ENCODE measurements at places on chromosomes 5 and 9.

DNA sequence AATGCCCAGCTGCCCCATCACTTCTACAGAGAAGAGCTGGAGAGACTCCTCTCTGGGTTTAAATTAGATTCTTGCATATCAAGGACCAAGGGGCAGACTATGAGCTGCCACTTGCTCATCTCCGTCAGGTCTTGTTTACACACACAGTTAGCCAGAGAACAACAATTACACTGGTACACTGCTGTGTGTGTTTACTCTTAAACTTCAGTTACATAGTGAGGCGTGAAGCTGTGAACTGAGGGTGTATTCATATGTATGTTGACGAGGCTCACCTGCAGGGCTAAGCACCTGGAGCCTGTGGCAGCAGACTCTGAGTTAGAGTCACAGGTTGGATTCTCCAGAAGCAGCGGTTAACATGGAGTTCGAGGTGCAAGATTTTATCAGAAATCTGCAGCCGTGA is 155.4 kb upstream of the ANKH start:
- no peak for DNase-seq

DNA sequence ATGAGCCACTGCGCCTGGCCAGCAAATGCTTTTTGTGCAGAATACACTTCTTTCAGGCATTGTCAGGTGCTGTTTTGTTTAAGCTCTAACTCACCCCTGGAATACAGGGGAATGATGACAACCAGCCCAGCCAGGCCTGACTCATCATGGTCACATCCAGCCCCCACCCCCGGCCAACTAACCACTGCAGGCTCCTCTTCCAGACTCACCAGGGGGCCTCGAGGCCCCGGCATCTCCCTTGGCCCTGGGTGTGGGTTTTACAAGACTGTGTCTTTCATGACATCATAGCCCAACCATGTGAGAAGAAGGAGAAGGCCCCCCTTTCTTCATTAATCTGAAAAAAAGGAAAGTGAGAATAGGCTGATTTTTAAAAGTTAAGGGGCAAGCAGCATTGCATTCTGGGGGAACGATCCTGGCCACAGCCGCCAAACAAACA is 35.5 kb downstream of the OLFML2A start:
- DNase-seq: no peak

- no peak for DNase-seq
Observed at GRCh38 chr5:126274763-126275125, 148.5 kb upstream of the GRAMD2B start.

DNA sequence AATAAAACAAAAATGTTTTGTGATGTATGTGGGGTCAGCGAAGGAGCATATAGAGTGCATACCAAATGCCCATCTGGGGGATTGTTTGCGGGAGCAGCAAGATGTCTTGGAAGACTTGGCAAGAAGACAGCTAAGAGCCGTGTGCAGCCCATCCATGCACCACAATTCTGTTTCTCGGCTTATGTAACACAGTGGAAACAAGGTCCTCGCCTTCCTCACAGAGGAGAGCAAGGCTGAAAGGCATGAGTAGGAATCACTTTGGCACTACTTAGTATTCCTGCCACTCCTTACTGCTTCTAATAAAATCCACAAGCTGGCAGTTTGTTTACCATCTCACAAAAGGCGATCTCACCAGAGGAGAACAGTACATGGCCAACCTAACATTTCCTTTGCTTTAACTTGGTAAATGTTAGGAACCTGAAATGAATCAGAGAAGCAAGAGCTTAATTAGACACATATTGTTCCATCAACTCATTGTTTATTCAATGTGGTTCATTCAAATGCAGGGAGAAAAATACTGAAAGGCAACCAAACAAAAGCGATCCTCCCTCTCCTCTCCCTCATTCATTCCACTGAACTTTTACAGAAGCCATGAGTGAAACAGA is 648.1 kb downstream of the ACTL7B start:
- no peak for DNase-seq

DNA sequence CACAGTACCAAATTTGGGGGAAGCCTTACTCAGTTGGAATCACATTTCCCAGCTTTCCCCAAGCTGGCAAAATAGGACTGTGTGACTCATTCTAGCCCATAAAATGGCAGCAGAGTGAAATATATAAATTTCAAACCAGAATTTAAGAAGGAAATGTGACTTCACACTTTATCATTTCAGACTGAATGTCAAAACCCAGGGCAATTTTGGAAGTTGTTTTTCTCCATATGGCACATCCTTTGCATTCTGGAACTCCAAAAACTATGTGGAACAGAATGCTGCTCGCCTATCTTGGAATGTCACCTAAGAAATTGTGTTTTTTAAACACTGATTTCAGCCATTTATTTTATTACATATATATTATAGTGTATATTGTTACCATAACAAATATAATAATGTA is 424.7 kb upstream of the ST8SIA4 start:
- no peak for DNase-seq

DNA sequence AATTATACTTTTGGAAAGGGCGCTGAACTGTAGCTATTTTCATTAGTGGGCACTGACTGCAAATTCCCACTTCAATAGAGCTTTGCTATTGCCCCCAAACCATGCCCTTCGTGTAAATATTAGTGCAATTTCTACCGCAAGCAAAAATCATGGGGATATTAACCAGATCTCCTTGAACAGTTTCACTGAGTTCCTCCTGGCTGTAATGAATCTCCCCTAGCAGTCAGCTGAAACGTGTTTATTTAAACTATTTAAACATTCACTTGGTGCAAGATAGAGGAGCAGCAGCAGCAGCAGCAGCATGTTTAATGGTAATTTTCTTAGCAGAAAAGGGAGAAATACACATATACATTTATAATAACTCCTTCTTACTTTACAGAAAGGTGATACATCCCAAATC is 54.4 kb downstream of the ARRDC3 start:
- no peak for DNase-seq

GRCh38 chr5:72042097-72042496 is 65.2 kb upstream of the MAP1B start:
- no peak for DNase-seq

- no peak for DNase-seq
Observed at GRCh38 chr5:74064911-74065310, 438.9 kb downstream of the ARHGEF28 start.

GRCh38 chr5:160743027-160743426 is 109.0 kb downstream of the ATP10B start:
- no peak for DNase-seq

DNA sequence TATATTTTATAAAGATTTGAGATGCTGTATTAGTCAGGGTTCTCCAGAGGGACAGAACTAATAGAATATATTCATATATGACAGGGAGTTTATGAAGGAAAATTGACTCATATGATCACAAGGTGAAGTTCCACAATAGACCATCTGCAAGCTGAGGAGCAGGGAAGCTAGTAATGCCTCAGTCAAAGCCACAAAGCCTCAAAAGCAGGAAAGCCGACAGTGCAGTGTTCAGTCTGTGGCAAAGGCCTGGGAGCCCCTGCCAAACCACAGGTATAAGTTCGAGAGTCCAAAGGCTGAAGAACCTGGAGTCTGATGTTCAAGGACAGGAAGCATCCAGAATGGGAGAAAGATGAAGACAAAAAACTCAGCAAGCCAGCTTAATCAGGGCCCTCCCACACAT is 382.2 kb downstream of the LRRC70 start:
- DNase-seq: no peak

DNA sequence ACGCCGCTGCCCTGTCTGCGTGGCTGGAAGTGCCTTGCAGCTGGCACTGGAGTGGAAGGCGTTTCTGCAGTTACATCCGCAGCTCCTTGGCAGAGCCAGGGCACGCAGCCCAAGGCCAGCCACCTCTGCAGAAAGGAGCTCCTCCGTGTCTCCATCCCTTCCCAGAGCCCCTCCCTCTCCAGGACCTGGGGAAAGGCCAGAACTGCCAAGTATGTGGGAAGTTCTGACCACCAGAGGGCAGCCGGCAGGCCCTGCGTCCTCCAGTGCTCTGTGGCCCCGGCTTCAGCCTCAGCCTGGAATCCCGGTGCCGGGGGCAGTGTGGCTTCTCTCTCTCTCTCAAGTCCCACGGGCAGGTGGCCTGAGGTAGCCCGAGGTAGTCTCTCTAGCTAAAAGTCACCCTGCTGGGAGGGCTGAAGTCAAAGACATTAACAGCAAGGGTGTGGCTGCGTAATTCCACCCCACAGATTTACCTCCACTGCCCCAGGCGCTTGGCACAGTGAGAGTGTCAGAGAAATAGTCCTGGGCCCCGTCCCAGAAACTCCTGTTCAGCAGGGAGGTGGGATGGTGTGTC is 101.7 kb upstream of the FCN2 start:
- DNase-seq: peak; percentile 74

DNA sequence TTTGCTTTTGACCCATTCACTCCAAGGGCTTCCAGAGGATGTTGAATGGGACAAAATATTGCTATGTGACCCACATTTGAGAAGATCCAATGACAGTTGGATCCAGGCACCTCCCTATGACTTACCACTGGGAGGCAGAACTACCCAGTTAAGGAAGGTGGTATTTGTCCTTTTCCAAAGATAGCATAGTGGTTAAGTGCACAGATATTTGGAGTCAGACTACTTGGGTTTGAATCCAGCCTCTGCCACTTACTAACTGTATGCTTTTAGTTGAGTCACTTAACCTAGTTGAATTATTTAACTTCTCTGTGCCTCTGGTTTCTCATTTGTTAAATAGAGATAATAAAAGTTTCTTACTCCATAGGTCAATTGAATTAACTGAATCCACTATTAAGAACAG is 74.5 kb upstream of the PALM2AKAP2 start:
- DNase-seq: no peak

DNA sequence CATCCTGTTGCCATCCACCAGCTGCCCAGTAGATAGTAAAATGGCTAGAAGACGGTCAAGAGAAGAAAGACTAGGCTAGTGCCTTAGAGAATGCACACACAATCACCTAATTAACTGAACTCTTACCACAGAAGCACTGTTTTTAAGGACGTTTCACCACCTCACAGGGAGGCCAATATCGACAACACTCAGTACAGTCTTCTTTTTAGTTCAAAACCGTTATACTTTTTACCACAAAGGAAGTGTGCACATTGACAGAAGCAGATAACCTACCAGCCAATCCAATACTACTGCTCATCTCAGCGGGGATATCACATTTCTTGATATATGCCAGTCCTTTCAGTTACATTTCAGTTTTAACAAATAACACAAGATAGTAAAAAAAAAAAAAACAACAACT is 122.3 kb downstream of the GNAQ start:
- no peak for DNase-seq

DNA sequence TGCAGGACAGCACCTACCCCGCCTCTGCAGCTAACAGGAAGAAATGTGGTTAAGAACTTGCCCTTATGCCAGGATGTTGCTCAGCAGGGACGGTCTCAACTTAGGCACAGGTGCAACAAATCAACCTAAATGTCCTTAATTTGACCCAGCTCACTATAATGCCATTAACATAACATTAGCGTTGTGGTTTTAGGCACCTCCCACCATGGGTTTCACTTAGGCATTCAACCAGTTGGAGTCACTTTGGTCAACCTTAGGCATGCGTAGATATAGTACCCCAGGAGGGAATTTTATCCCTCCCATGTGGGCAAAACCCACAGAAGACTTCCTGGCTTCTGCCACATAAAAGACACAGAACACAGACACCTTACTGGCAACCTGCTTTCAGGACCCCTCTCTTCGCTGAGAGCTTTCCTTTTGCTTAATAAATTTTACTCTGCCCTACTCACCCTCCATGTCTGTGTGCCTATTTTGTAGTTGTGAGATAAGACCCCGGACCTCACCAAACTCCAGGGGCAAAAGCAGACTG is 8.7 kb upstream of the ERAP1 start:
- no peak for DNase-seq

GRCh38 chr9:974996-975739 is 1.3 kb upstream of the DMRT3 start:
- DNase-seq: peak; percentile 58

- DNase-seq: no peak
Observed at GRCh38 chr5:107025712-107026497, 644.8 kb downstream of the EFNA5 start.

DNA sequence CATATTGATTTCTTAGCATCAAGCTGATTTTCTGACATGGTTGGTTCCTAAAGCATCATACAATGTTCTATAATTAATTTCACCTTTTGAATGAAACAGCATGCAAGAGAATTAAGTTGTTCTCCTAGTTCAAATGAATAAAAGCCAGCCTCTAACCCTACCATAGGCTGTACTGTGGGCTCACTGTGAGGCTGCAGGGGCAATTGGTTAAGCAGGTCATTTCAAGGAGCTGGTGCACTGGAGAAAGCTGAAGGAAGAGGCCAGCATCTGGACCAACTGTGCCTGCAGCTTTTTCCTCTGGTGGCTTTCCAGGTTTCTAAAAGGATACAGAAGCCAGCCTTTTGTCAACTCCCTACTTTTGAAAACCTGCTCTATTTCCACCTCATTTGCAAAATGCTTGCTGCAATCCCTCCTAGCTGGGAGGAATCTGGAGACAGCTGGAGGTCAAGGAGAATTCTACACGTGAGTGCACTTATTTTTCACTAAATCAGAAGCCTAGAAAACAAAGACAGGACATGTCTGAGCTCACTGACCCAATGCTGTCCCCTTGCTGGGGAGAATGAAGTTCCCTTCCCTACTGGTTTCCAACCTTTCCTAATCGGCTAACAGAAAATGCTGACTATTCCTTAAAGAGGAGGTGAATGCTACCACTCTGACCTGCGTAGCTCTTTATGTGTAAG is 158.9 kb downstream of the APBA1 start:
- DNase-seq: peak; percentile 73

DNA sequence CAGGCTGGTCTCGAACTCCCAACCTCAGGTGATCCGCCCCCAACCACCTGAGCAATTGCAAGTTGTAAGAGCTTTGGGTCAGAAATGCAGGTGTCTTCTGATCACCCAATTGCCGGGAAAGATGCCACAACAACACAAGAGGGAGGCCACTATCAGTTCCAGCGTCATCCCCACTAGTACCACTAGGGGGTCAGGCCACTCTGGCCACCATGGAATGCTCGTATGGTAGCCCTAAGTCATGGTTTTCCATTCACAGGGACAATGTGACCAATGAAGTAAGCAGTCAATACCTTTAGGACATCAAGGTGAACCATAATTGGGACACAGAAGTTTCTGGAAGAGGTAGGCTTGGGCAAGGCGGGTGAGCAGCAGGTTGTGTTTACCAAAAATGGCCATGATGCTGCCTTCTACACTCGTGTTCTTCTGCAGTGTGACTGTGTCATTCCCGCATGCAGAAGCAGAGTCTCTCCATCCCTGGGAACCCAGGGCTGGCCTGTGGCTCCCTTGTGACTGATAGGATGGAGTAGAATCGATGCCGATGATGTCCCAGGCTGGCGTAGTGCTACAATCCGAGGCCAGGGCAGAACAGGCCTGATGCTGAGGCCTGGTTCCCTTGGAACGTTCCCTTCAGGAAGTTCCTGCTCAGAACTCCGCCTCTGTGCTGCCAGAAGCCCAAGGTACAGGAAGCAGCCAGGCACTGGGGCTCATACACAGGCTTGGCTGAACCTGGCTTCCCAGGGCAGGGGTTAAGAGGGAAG is 42.2 kb upstream of the ANKRD33B start:
- DNase-seq: no peak

Measured in retina (tissue), 1 donor.